Stimulated activated CD8-positive, alpha-beta memory T cell treated with anti-CD3 and anti-CD28 coated beads, Interleukin-12 subunit alpha, Interleukin-12 subunit beta, amount 100 ng/mL, for 4 hours (primary cell): ENCODE measurements at places on chromosomes 5 and 9.

GRCh38 chr9:77271023-77271690 is 93.8 kb downstream of the VPS13A start:
- DNase-seq: no peak

GRCh38 chr5:173042763-173043107 is 13.4 kb upstream of the CREBRF start:
- DNase-seq: no peak

GRCh38 chr5:39328731-39329130 is 35.6 kb downstream of the C9 start:
- no peak for DNase-seq

DNA sequence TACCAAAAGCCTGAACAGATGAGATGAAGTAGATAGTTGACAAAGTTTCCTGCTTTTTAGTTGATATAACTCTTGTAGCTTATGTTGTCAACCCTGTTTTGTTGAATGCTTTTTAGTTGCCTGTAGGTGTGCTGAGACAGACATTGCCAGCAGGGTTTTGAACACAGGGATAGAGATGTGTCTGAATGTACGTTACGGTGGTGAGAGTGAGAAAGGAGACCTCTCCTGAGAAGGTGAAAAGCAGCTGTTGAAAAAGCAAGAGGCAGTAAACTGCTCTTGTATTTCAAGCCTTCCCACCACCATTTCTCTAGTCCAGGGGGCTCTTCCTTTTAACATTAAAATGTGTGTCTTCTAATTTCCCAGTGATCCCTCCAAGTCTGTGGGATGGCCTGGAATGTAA is 14.7 kb downstream of the DNAJC21 start:
- no peak for DNase-seq

DNA sequence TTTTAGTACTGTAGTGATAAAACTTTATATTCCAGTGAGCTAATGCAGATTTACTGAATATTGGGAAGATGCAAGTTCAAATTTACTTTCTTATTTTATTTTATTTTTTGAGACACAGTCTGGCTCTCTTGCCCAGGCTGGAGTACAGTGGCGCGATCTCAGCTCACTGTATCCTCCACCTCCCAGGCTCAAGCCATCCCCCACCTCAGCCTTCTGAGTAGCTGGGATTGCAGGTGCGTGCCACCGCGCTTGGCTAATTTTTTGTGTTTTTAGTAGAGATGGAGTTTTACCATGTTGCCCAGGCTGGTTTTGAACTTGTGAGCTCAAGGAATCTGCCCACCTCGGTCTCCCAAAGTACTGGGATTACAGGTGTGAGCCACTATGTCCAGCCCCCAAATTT is 9.9 kb downstream of the PHAX start:
- no peak for DNase-seq

DNA sequence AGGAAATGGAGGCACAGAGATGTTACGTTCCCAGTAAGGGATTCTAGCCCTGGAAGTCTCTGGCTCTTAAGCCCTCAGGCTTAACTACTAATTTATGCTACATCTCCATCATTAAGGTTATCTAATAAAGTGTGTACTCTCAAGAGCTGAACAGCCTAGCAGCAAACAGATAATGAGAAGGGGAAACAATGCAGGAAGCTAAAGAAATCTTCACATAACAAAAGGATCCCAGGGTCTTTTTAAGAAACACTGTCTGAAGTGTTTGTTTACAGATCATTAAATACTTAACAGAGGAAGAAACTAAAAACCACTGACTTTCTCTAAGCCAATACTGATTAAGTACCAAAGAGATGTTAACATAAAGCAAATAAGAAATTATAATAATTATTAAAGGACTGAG is 129.0 kb downstream of the PAPPA start:
- DNase-seq: no peak

DNA sequence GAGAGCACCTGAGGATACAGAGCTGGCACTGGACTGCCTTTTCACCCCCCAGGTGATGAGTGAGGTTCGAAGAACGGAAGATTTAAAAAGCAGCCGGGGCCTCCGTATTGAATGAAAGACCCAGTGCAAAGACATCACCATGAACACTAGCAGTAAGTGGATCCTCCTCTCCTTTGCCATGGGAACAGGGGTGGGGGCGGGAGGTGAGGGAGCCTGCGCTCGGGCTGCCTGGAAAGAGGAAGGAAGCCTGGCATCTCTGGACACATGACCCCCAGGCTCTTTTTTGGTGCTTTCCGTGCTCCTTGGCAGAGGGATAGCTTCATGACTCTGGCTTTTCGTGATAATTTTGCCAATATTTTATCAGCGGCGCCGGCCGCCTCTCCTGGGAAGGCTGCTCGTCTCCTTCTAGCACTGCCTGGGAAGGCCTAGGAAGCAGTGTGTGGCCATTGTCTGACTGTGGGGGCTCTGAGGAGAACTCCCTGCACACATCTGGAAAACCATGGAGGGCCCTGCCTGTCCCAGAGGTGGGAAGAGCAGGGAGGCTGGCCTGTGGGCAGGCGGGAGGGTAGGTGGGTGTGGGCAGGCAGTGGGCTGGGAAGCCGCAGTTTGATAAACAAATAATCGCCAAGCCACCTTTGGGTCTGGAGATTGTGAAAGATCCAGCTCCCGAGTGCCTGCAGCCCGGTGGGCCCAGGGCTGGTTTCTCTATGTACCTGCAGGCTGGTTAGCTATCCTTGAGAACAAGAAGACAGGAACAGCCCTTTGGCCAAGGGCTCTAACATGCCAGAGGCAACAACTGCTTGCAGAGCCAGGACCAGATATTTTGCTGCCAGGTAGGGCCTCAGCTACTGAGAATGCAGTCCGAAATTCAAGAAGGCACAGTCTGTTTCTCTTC is 911 bp downstream of the ABLIM3 start:
- no peak for DNase-seq

DNA sequence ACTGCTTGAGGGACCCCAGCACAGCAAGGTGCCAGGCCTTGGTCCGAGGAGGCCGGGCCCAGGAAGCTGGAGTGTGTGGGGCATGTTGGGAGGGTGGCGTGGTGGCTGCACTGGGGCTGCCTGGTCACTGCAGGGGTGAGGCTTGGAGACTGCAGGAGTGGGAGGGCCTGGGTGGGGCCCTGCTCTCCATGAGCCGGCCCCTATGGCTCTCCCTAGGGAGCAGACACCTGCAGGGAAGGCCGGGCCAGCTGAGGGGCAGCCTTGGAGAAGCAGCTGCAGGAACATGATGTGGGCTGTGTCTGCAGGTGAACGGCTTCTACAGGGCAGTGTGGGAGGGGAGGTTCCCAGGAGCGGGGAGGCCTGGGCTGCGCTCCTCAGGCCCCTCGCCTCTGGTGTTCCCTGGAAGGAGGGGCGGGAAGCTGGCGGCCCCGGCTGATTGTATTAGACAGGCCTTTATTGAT is 41.7 kb upstream of the TMEM250 start:
- no peak for DNase-seq

DNA sequence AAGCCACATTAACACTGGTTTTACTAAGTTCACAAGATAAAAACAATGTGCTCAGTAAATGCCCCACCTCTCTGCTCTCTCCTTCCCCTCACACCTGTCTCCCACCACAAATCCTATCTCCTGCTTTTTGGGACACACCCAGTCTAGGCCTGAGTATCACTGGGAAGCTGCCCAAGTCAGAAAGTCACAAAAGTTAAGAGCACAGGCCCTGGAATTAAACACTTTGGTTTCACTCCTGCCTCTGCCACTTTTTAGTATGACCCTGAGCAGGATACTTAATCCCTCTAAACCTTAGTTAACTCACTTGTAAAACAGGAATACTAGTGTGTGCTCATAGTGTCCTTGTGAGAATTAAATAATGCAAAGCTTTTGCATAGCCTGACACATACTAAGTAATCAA is 11.3 kb downstream of the C5 start:
- DNase-seq: no peak

DNA sequence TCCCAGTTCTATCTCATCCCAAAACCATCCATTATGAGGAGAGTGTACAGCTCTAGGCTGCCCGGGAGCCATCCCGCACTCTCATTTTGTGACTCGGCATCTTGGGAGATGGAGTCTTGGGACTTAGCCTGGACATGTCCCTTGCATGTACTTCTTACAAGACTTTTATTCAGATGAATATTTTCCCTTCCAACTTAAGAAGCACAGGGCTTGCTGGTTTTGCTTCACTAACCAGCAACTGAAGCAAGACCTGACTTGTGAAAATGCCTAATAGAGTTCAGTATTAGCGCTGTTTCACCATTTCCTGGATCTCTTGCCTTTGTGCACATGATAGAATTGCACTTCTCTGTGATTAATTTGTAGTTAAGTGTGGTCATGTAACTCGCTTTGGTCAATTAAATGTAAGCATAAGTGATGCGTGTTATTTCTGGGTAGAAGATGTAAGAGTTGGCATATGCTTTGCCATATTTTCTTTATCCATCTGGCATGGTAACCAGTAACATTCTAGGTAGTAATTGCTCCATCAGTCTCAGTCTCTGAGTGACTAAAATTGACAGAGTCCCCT is 55.8 kb downstream of the PDCD1LG2 start:
- DNase-seq: no peak

- no peak for DNase-seq
Measured at GRCh38 chr5:61953913-61954312, 352.1 kb upstream of the KIF2A start.

DNA sequence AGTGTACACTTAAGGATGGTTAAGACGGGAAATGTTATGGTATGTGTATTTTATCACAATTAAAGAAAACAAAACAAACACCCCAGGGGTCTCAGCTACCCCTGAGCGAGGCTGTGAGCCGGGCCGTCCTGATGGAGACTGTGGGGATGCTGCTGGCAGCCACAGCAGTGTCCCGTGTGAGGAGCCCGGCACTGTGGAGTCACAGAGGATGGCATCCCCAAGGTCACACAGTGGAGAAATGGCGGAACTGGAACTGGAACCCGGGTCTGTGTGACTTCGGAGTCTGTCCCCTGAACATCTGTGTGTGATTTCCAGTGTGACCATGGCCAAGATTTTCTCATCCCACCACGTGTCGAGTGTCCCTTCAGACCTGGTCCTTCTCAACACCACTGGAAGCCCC is 80.7 kb upstream of the PHYKPL start:
- no peak for DNase-seq

- DNase-seq: no peak
Measured at GRCh38 chr5:9009931-9010651, 535.8 kb downstream of the SEMA5A start.

- no peak for DNase-seq
Measured at GRCh38 chr9:127987103-127987614, 6.4 kb upstream of the EEIG1 start.

DNA sequence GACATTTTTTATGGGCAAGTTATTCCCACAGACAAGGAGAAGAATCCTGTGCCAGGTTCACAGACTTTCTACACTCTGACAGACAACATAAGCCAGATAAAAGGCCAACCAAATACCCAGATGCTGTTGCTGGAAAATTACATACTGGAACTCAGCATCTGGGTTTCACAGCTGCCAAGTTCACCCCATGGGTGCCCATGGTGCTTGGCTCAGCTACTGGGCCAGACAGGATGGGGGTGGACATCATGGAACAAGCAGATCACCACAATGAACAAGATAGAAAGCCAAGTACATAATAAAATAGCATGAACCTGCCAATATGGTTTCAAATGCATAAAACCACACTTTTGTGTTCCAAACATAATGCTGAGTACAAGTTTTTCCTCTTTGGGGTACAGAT is 999.8 kb downstream of the NR2F1-AS1 start:
- no peak for DNase-seq

DNA sequence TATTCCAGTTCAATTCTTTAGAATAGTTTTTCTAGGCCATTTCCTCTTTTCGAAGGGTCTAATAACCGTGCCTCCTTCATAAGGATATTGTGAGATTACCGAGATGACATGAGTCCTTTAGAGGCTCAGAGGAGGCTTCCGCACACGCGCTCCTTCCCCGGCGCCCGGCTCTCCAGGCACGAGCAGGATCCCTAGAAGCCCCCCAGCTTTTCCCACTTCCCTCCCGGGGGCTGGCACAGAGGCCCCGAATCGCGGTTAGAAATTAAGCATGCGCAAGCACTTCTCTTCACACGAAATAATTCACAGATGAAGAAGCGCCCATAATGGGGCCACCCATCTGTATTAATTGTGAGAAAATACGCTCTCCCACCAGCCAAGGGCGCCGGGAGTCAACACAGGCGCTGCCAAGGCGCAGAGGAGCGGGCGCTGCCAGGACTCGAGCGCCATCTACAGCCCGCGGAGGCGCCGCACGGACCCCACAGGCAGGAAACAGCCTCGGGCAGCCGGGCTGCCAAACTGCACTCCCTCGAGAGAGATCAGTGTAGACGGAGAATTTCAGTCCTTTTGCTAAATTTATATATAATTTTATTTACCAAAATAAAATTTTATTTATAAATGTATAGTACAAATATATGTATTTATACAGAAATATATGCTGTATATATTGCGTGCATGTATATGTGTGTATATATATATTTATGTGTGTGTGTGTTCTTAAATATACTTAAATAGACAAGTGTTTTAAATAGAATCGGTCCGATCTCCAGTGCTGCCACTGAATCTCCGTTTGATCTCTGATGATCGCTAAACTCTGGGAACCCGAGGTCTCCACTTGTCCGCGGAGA is 258.1 kb upstream of the NFIL3 start:
- DNase-seq: peak; percentile 18

DNA sequence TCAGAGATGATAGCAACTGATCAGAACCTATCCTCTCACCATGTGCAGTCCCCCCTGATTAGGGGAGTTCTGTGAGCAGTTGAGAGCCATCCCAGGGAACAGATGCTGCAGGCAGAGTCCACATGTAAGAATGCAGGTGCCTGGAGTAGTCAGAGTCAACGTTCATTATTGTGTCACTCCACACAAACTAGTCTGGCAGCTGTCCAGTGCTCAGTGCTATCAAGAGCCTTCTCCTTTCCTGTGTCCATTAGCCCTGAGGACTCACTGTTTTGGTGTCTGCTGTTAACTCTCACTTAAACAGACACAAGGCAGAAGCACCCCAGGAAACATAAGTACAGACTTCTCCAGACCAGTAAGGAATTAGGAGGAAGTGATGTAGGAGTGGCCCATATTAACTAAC is 2.5 kb downstream of the SH3TC2 start:
- no peak for DNase-seq

- no peak for DNase-seq
Measured at GRCh38 chr5:38134810-38135209, 123.5 kb upstream of the EGFLAM start.

DNA sequence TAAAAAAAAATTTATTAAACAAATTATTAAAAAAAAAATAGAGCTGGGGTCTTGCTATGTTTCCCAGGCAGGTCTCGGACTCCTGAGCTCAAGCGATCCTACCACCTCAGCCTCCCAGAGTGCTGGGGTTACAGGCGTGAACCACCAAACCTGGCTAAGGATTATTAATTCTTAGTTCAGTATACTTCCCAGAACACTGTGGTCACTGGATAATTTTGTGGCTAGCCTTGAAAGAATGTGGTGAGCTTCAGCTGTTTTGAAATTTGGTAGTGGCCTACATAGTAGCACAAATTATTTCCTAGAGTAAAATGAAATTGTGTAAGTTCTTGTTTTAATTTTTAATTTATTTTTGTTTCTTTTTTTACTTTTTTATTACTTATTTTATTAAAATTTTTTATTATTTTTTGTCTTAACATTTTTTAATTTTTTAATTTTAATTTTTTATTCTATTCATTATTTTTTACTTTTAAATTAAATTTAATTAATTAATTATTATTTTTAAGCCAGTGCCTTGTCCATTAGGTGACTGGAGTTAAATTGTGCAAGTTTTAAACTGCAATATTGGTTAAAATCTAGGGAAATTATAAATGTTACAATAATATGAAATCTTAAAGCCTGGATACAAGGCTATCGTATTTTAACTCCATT is 23.0 kb downstream of the ARRDC3 start:
- DNase-seq: no peak

- DNase-seq: no peak
Measured at GRCh38 chr5:74289691-74290090, 350.8 kb downstream of the ENC1 start.
